Left kidney (tissue), 8 donors: ENCODE measurements at places on chromosomes 1 and 21. TPM values are rescaled to one million over a fixed set of nuclear protein-coding genes. Genes with fewer than 3 reads are reported as not detected.

PGLYRP3 gene
- not detected for polyA plus RNA-seq

PADI1 gene
- 0.10 TPM for polyA plus RNA-seq

RGSL1 gene
- polyA plus RNA-seq = not detected

PACC1 gene
- 11.2 TPM for polyA plus RNA-seq

TEKT2 gene
- polyA plus RNA-seq = 13.3 TPM

PCP4 gene
- polyA plus RNA-seq = 12.9 TPM

WNT3A gene
- polyA plus RNA-seq = 0.07 TPM

IL24 gene
- polyA plus RNA-seq = 0.23 TPM

LAD1 gene
- 28.4 TPM for polyA plus RNA-seq

PROX1 gene
- polyA plus RNA-seq = 8.5 TPM

FCGR1A gene
- polyA plus RNA-seq = 1.3 TPM

EVA1C gene
- polyA plus RNA-seq = 2.4 TPM

SLC44A3 gene
- 89.4 TPM for polyA plus RNA-seq
